ENCODE measurements at places on chromosomes 5 and 9.

- DNase-seq = peak; percentile 65
Observed at GRCh38 chr9:133742849-133743444, 4.8 kb upstream of the SARDH start.

DNA sequence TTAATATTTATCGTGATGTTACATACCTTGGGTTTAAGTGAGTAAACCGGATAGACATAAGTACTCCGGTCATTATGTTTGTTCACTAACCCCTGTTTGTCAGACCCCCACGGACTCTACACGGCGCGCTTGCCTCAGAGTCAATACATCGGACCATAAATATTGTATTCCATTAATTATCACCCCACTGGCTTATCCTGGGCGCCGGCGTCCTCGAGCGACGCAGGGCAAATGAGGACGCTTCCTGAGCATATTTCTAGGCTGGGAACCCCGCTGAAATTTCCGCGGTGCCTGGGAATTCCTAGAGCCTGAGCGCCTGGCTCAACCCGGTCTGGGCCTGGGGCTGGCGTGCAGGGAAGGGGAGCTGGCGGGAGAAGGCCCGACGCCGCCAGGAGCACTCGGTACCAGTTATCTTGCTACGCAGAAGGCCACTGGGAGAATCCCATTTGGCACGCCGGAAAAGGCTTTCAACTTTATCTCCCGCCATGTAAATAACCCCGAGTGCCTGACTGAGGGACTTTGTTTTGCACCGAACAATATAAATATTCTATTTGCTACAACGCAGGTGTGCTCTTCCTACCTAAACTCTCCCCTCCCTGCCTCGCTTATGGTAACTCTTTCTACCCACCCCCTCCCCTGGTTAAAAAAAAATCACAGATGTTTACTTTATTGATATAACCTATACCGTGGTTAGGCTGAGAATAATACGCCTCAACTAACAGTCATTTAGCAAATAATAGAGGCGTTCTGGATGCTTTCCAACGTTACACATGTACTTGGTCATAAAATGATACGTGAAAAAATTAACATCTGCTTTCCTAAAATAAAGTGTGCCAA lies 19.4 kb downstream of the NR2F1 start:
- DNase-seq = no peak

GRCh38 chr5:72383726-72384125 lies 63.6 kb downstream of the PTCD2 start:
- DNase-seq = no peak

- no peak for DNase-seq
Observed at GRCh38 chr5:42499016-42499415, 75.8 kb downstream of the GHR start.
